Left renal cortex interstitium (tissue), 4 donors: ENCODE measurements at places on chromosomes 6 and 20. TPM values are rescaled to one million over a fixed set of nuclear protein-coding genes. Genes with fewer than 3 reads are reported as not detected.

- DNase-seq = no peak
These were observed 4.3 kb downstream of the VSX1 start for GRCh38 chr20:25077610-25078169.

DNA sequence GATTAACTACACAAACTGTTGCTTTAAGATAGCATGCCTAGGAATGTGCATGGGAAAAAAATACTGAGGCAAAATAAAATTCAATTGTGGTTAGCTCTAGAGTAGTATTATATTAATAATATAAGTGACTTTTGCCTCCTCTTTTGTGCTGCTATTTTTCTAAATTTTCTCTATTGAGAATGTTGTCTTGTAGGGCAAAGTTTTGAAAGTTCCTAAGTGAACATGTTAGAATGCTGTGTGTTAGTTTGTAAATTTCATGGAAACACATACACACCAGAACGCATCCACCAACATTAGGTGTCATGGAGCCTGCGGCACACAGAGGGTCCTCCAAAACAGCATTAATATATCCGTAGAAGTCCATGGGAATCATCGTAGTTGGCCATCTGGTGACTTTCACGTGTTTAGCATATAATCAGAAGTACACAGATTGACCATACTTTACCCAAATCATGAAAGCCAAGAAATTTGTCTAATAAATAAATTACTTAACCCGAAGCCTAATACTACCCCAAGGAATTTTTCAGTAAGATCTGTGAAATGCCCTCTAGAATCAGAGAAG, 25.6 kb downstream of the ARHGAP18 start:
- no peak for DNase-seq

DNA sequence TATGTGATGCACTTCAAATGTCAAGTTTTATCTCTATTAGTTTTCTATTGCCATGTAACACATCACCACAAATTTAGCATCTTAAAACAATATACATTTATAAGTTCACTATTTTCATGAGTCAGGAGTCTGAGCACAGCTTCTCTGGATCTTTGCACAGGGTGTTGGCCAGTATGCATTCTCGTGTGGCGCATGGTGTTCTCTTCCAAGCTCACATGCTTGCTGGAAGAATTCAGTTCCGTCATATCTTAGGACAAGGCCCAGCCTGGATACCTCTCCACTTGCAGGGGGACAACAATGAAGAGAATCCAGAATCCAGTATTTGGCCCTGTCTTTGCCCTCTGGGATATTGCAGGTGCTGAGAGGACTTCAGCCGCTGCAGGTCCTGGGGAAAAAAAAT, 51.0 kb upstream of the ECI2 start:
- no peak for DNase-seq

DNA sequence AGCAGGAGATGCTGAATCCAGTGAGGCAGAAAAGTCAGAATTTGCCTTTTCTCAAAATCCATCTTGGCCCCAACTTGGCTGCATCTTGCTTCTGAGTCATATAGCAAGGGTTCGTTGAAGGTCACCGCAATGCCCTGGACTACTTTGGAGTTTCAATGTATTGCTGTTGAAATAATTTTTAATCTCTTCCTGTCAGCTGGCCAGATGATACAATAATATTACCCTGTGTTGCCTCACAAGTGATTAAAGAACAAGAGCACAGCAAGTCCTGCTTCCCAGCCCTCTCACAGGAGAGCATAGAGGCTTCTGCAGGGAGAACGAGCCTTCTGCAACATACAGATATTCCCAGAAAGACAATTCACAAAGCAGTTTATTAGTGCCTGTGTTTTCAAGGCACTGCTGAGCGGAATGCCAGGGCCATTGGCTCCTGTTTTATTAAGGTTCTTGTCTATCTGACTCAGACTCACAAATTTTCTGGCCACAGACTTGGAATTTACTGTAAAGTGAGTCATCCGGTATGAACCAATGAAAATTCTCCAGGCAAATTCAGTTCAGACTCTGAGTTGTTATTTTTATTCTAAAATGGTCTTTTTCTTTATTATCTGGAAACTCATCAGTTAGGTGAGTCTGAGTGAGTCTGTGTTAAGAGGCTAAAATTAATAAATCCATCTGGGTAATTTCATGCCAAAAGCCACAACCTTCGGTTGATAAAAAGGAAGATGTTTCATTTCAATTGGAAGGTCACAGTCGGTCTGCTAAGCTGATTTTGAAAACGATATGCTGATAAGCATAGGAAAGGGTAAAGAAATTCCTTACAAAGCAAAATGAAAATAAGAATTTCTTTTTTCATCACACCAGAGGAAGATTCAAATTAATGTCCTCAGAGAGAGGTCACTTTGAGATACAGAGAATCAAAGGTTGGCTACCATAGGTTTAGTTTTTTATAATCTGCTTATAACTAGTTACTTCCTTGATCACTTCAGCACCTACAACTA, 289.4 kb upstream of the STXBP5 start:
- no peak for DNase-seq

GRCh38 chr6:41049521-41049920, 3.5 kb upstream of the APOBEC2 start:
- DNase-seq = no peak

- no peak for DNase-seq
These were observed 113.7 kb upstream of the JARID2 start for GRCh38 chr6:15132167-15132566.

DNA sequence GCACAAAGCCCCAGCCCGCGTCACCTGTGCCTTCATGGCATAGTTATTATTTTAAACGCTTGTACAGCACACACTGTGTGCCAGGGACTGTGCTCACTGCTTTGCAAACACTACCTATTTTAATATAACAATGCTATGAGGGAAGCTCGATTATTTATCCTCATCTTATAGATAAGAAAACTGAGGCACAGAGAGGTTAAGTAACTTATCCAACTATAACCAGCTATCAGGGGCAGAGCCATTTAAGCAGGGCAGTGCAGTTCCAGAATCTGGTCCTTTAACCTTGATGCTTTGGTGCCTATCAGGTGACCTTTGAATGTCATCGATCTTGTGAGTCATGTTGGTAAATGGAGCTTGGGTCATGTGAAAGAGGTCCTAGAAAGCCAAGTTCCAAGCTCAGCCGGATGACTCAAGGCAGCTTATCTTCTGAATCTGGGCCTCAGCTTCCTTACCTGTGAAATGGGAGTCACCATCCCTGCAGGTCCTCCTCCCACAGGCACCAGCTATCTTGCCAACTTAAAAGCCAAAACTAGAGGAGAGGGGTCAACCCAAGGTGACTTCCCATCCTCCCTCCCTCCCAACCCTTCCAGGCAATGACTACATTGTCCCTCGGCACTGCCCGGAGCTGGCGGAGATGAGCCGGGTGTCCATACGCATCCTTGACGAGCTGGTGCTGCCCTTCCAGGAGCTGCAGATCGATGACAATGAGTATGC, 56.4 kb upstream of the TTPAL start:
- DNase-seq = no peak

GRCh38 chr20:32987044-32987825, 17.0 kb downstream of the SUN5 start:
- DNase-seq = no peak

- DNase-seq = no peak
These were observed 69.0 kb downstream of the NCOA7 start for GRCh38 chr6:125859727-125860126.

- no peak for DNase-seq
These were observed 112.0 kb upstream of the MTHFD1L start for GRCh38 chr6:150753371-150754064.

GRCh38 chr20:44009679-44009992, 95.0 kb downstream of the TOX2 start:
- DNase-seq = no peak

GRCh38 chr6:119171864-119172588, 93.6 kb upstream of the FAM184A start:
- DNase-seq = no peak

GRCh38 chr6:157605484-157605883, 217.6 kb upstream of the SNX9 start:
- DNase-seq = no peak

- DNase-seq = no peak
These were observed 43.5 kb upstream of the PCMTD2 start for GRCh38 chr20:64211874-64212658.

DNA sequence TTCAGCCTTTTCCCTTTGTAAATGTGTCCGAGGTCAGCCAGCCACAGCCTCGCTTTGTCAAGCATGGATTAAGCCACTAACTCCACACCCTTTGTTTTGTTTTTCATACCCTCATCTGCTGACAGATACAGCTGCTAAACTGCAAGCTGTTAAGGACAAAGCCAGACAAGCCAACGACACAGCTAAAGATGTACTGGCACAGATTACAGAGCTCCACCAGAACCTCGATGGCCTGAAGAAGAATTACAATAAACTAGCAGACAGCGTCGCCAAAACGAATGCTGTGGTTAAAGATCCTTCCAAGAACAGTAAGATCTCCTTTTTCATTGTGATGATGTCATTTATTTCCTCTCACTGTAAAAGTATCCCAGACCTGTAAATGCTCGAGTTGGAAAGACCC, 269.3 kb downstream of the ARHGAP18 start:
- no peak for DNase-seq

- no peak for DNase-seq
These were observed 33.2 kb upstream of the TRAM2 start for GRCh38 chr6:52610011-52610410.

DNA sequence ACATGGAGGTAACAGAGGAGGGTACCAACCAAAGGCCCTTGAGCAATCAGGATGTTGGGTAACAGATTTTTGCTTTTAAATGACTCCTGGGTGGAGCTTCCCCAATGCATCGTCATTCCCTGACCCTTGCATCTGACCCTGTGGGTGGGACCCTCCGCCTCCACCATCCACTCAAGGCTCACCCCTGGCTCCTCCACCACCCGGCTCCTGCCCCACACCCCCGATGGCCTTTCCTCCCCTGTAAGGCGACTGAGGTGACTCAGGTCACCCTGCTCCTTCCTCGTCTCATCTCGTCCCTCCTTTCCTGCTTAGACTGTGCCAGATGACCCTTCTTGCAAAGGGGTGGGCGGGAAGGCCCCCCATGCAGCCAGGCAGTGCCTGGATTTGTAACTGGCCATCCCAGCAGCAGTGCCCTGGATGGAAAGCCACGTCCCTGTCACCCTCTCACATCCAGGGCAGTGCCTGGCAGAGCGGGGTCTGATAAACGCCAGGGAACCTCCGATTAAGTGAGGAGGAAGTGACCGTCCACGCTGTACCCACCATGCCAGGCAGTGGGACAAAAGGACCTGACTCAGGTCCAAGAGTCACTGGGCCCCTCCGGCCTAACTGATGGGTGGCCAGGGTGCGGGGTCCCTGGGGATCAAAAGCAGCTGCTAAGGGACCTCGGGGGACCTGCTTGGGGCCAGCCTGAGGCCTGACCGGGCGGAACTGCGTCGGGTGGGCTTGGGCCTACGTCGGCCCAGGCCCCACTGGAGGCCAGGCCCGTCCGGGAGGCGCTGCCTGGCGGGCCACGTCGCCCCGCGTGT, 624 bp upstream of the NPEPL1 start:
- DNase-seq = no peak

DNA sequence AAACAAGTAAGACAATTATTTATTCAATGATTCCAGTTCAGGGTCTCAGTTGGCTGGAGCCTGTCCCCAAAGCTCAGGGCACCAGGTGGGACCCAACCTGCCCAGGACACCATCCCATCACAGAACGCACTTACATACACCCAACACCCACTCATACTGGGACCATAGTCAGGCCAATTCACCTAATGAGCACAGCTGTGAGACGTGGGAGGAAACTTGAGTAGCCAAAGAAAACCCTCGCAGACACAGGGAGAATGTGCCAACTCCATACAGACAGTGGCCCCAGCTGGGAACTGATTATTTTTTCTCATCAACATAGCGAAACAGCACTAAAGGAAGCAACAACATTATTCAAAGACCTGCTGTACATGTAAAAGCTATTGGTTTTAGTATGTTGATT, 58.6 kb upstream of the DOK5 start:
- DNase-seq = no peak

DNA sequence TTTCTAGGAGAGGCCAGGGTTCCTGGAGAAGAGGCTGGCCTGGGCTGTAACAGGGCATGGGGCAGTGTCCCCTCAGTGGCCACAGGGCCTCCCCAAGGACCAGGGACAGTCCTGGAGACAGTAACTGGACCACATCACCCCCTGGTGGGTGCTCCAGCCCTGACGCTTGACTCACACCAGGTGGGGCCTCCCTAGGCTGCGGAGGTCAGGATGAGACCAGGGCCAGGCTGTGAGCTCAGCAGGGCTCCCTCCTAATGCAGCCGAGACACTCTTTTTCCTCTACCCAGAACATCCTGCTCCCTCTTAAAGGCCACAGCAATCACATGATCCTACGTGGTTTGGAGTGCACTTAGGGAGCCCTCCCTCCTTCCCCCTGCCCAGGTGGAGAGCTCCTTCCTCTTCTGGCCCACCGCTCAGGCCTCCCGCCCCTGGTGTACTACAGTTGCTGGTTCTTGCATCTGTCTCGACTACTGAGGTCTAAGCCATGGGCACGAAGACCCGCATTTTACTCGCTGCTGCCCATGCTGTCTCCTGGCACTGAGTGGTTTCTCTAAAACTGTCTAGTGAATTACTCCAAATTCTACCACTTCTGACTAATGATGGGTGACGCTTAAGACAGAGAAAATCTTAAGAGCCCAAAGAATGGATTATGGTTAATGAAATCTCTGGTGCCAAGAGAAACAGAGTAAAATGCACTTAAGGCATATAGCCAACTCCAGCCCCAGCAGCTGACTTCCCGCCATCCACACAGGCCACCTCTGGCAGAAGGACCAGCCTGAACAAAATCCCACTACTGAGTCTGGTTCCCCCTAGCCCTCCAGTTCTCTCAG, 166.1 kb upstream of the CST7 start:
- no peak for DNase-seq

GRCh38 chr6:145534989-145535388, 200.3 kb downstream of the EPM2A start:
- no peak for DNase-seq

GRCh38 chr20:40584130-40584809, 104.8 kb downstream of the MAFB start:
- DNase-seq = no peak

- DNase-seq = no peak
These were observed 395.2 kb upstream of the MAP3K7 start for GRCh38 chr6:90982051-90982450.

DNA sequence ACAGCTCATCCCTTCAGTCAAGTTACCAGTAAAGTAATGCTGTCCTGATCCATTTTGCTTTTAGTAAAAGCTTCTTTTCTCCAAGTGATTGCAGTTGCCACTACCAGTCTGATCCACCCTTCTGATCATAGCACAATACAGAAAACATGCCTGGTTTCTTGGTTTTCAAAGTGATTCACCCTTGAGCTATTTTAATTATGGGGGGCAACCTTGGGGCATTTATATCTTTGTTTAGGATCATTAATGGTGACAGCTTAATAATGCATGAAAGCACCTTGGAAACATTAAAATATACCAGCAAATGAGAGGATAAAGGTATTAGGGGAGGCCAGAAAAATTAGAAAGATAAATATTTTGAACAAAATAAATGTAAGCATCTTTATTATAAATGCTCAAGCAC, 38.4 kb downstream of the LRRC1 start:
- DNase-seq = no peak

The HRH3 gene
- 0.21 TPM for polyA plus RNA-seq

The KCNK5 gene
- polyA plus RNA-seq = 15.4 TPM

The MOG gene
- not detected for polyA plus RNA-seq

The LZTS3 gene
- polyA plus RNA-seq = 13.0 TPM

The LRRC1 gene
- polyA plus RNA-seq = 26.1 TPM

The C6orf58 gene
- polyA plus RNA-seq = 1.4 TPM

The MAN1A1 gene
- polyA plus RNA-seq = 104 TPM
